Stimulated activated CD4-positive, alpha-beta T cell treated with anti-CD3 and anti-CD28 coated beads, Interleukin-4, amount 100 ng/mL, for 4 hours (primary cell): ENCODE measurements at places on chromosomes 11 and 22.

GRCh38 chr22:22111983-22112382 lies 129.4 kb upstream of the TOP3B start:
- no peak for DNase-seq

GRCh38 chr11:3795131-3796001 lies 2.0 kb downstream of the NUP98 start:
- no peak for DNase-seq

DNA sequence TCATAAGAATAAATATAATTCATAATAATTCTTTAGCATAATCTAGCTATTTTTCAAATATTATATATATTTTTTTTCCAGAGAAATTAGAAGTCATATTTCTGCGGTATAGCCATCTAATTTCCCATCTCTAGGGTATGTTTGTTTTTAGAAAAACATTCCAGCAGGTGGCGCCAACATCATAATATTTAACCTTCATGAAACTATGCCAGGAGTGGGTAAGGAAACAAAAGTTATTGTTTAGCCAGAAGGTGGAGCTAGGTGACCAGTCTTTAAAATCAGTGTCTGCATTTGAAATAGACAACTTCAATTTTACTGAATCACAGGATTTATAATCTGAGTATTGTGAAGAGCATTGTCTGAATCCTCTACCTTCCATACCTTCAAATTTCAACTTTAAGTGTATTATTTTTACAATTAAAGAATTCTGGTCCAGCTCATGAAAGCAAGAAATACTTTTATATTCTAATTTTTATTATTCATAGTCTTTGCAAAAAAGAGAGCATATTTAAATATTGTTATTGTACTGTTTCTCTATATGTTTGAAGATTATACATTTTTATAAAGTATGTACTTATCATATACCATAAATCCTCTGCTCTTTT lies 15.7 kb upstream of the CCDC179 start:
- DNase-seq, result peak; percentile 15

GRCh38 chr11:124740277-124740882 lies 638 bp downstream of the NRGN start:
- peak; percentile 42 for DNase-seq

DNA sequence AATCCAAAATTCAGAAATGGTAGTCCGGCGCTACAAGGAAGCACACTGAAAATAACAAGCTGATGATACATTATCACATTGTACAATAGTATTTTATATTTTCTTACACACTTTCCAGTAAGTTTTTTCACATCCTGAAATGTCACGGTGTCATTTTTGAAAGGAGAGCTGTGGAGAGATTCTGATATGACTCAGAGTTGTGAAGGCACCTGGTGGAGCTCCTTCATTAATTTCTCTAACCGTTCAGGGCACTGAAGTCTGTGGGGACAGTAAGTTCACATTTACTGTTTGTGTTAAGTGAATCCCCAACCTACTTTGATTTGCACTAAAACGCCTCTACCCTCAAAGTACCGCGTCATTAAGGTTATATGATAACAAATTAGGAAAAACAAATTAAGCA lies 13.3 kb downstream of the LDHAL6A start:
- no peak for DNase-seq

GRCh38 chr11:129012880-129013279 lies 70.2 kb upstream of the TP53AIP1 start:
- DNase-seq, result no peak

- no peak for DNase-seq
Measured at GRCh38 chr11:134120143-134120850, 51.4 kb downstream of the JAM3 start.

DNA sequence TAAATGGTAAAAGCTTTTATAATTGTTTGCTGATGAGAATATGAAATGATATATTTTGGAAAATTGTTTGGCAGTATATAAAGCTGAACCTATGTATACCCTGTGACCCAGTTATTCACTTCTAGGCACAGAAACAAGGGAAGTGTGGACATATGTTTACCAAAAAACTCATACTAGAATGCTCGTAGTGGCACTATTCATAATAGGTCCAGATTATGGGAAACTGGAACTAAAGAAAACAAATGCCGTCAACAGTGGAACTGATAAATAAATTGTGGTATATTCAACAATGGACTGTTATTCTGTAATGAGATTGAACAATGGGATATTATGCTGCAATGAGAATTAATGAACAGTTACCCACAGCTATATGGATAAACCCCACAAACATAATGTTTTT lies 32.8 kb downstream of the CSTPP1 start:
- DNase-seq, result no peak

- DNase-seq, result no peak
Measured at GRCh38 chr11:72228844-72229231, 4.3 kb downstream of the INPPL1 start.

DNA sequence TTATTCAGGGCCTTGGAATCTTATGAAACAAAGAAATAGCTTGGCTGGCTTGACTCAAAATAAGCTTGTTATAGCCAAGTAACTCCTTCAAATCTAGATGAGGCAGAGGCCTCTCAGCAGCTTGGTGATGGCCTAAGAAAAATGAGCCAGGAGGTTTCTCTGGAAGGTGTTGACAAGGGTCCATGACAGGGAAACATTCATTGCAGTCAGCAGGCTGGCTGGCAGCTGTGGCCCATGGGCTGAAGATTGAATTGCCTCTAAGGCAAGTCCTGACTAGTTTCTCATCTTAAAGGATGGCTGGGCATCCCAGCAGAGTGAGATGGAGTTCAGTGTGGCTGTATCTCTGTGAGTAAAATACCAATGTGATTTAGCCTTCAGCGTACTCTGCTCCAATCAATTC lies 441.0 kb downstream of the NELL1 start:
- DNase-seq, result no peak

DNA sequence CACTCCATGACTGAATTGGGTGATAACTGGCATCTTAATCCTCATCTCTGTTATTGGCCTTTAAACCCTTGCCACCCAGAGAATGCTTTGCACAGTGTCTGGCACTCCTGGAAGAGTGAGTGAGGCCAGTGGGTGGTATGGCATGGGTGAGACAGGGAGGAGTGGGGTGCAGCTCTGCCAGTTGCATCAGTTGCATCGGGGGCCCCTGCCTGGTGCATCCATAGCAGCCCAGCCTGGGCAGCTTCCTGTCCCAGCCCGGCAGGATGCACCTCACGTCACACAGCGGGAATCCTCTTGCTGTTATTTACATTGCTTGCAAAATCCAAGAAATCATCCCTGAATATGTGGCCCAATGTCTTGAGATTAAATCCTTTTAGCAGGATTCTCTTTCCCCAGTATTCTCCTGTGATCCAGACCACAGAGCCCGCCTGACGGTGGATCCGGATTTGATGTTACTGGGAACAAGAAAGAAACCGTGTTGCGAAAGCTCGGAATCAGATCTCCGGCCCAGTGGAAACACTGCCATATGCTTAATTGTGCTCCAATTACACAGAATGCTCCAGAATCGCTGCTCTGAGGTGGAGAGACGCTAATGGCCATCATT lies 37.6 kb upstream of the MN1 start:
- no peak for DNase-seq

DNA sequence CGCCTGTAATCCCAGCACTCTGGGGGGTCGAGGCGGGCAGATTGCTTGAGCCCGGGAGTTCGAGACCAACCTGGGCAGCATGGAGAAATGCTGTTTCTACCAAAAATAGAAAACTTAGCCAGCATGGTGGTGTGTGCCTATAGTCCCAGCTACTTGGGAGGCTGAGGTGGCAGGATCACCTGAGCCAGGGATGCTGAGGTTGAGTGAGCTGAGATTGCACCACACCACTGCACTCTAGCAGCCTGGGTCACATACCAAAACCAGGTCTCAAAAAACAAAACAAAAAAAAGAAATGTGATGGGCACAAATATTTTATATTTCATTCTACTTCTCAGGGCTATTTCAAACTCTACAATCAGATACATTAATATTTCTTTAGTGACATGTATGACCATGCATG lies 25.7 kb downstream of the TTC17 start:
- DNase-seq, result no peak

GRCh38 chr11:78061088-78061920 lies 2.4 kb upstream of the THRSP start:
- DNase-seq, result no peak

- DNase-seq, result no peak
Measured at GRCh38 chr22:22245935-22246525, 1.4 kb downstream of the VPREB1 start.

DNA sequence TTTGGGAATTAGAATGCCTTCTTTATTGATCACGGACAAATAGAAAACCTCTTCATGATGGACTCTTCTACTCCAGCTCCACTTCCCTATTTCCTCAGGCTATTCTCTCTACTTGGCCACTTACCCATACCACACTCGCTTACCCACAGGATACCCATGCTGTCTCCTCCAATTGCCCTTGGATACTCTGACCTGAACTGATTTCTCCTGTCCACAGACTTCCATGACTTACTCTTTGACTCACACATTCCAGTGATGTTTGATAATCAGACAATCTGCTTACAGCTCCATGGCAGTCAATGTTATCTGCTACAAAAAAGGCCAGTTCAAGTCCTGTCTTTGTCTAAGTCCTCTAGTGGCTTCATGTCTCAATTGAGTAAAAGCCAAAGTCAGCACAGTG lies 292.0 kb upstream of the CTSC start:
- no peak for DNase-seq

- no peak for DNase-seq
Measured at GRCh38 chr11:9616858-9617257, 43.4 kb downstream of the WEE1 start.

DNA sequence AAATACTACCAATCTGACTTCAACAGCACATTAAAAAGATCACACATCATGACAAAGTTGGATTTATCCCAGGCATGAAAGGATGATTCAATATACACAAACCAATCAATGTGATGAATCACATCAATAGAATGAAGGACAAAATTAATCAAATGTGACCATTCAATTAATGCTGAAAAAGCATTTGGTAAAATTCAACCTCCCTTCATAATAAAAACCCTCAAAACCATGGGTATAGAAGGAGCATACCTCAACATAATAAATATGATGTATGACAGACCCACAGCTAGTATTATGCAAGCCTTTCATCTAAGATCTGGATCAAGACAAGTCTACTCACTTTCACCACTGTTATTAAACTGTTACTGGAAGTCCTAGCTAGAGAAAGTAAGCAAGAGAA lies 921.7 kb upstream of the RAG2 start:
- no peak for DNase-seq

DNA sequence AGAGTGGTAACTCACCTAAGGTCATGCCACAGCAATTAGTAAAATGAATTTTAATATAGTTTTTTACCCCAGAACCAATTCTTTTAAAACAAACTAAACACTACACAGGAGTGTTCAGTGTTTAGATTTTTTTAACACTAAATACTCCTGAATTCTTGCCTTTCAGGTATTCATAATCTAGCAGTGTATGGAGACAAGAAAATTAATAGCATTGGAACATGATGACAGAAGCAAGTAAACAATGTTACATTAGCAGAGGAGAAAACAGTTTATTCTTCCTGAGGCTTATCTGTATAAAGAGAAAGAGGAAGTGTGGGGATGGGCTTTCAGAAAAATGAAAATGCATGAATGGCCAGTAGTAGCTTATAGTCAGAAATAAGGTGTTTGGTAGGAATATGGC lies 222.1 kb upstream of the FAT3 start:
- DNase-seq, result no peak

DNA sequence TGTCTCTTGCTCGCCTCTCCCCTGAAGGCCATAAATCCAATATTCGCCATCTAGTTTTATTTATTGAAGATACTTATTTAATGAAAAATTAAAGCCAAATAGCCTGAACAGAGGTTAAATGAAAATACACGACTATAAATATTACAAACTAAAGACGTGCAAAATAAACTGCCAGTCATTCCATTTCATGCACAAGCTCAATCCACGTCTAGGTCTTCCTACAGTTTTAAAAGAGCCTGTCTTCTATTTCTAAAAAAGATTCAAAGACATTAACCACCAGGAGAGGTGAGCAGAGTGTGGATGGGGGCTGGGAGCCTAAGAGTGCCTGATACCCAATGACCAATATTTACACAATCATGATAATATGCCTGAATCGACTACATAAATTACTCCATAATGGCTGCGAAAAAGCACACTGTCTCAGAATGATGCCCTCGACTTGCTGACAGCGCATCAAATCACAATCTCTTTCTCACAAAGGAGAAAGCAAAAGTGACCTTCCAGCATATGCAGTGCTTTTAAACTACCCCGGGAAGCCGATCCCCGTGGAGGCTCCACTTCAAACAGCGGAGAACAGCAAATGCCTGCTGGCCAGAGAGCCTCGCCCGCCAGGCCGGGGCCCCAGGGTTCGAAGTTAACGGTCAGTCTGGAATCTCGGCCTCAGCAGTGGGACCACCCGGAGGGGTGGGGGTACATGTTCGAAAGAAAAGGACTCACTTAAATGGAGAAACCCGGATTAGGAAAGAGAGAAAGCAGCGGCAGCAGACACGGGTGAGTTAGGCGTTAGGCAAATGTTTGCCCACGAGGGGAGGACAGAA lies 1.7 kb downstream of the FCHSD2 start:
- no peak for DNase-seq

DNA sequence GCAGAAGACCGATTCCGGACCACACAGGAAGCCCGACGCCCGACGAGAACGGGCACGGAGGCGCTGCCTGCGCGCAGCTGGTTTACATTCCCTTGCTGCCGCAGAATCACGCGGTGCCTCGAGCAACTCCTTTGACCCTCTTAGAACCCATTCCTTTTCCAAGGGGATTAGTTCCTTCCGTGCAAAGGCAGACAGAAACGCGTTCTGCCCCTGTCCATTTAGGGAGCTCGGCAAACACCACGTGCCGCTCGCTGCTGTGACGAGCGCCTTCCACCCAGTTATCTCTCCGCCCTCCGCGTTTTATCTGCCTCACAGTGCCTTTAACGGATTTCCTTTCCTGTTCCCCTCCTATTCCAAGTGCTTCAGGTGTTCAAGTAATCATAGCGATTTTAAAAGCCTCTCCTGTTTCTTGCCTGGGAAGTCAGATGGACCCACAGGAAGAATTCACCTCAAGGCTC lies 24.1 kb upstream of the MICAL3 start:
- DNase-seq, result no peak

- DNase-seq, result no peak
Measured at GRCh38 chr22:46909237-46910030, 147.0 kb downstream of the TBC1D22A start.

DNA sequence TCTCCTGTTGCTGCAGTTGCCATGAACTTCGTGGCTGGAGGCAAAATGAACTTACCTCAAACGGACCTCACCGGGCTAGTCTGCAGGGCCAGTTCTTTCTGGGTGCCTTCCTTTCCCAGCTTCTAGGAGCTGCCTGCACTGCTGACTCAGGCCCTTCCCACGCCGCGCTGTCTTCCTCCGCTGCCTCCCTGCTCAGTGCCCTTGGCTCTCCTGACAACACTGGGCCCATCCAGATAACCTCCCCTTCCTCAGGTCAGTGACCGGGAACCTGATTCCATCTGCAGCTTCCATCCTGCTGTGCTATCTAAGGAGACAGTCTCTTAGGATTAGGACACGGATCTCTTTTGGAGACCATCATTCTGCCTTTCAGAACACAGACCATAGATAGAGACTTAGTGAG lies 19.3 kb downstream of the MOB2 start:
- no peak for DNase-seq

- no peak for DNase-seq
Measured at GRCh38 chr11:117663414-117663813, 133.6 kb downstream of the DSCAML1 start.

GRCh38 chr11:123330948-123331347 lies 99.1 kb upstream of the GRAMD1B start:
- DNase-seq, result no peak
